Vagina (tissue), 2 donors: ENCODE measurements at places on chromosomes 12 and 14.

GRCh38 chr14:101492716-101493115 lies 68.6 kb upstream of the DIO3 start:
- DNase-seq: no peak

DNA sequence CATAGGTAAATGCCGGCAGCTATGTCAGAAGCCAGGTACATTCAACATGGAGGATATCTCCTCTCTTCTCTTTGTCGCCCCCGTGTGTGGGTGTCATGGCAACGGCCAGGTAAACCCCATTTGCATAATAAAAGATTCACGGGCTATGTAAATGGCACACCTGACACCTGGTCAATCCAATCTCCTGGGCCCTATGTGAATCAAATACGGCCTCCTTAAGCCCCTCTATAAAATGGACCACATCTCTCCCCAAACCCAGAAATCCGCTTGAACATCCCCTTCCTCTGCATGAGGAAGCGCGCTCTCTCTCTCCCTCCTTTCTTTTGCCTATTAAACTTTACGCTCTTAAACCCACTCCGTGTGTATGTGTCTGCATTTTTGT lies 363.7 kb downstream of the SOX5 start:
- DNase-seq: no peak

GRCh38 chr12:128977441-128977840 lies 124.2 kb downstream of the GLT1D1 start:
- no peak for DNase-seq

GRCh38 chr12:123490089-123490488 lies 32.1 kb downstream of the SNRNP35 start:
- DNase-seq: no peak

DNA sequence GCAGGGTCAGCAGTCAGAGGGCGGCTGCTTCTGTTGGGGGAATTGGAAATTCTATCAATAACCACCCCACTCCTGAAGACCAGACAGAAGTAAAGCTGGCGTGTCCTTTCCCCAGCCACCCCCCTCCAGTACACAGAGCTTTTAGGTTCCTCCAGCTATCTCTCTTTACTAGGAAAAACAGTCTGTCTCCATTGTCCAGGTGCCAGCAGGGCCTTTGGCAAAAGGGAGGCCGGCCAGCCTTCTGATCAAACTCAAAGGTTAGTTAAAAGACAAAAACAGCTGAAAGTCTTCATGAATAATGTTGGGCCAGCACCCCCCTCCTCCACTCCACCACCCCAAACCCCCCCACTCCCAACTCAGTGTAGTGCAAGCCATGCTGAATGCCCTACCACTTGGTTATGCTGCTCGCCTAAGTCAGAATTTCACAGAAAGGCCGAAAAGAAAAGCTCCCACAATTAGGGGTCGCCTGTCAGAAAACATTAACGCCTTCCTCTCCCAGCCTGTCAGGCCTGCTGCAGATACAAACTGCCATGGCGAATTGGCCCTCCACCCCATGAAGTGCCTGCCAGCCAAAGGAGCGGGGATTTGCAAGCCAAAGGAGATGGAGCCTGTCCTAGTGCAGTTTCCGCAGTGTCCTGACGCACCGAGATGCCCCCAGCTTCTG lies 8.9 kb downstream of the ASCL1 start:
- DNase-seq: peak; percentile 65

DNA sequence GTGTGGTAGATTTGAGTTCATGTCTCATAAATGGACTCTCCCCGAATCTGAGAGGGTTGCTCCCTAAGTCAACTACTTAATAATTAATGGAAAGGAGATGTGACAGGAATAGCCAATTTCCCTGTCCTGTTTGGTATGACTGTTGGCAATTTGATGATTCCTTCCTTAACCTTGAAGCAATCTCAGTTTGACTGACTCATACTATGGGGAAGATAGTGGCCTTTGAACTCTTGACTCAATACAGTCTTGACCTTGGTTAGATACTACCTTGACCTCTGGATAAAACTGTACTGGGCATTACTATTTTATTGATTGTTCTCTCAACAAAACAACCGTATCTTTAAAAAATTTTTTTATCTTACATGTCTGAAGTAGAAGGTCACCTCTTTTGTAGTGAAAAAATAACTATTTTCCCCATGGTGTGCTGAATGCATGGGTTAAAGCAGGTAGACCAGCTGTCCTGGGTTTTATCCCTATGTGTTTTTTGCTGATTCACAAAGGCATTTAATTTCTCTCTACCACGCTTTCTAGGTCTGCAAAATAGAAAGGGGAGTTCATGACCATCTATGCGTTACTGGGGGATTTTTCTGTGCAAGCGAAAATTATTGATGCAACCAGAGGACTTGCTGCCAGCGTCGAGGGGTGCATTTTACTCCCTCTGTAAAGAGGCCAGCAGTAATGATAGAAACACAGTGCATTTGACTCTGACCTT lies 80.1 kb downstream of the ETV6 start:
- no peak for DNase-seq
